ENCODE measurements at places on chromosomes 4 and X.

DNA sequence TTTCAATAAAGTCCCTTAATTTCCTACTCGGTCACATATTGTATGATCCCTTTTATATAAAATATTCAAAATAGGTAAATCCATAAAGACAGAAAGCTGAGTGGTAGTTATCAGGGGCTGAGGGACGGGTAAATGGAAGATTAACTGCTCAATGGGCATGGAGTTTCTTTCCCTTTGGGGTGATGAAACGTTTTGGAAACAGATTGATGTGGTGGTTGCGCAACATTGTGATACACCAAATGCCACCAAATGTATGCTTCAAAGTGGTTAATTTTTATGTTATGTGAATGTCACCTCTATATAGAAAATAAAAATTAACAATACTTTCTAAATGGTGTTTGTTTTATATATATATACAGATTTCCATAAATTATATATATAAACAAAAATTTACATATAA lies 15.0 kb upstream of the MAOB start:
- DNase-seq, result no peak

GRCh38 chrX:56618323-56618722 lies 54.9 kb downstream of the UBQLN2 start:
- DNase-seq, result no peak

- DNase-seq, result no peak
These were observed 1222.2 kb downstream of the STIM2 start for GRCh38 chr4:28082686-28083390.

GRCh38 chrX:71106427-71106826 lies at the start of gene CXorf65:
Gene CXorf65 (minus strand): TSS chrX:71106740. CDS start chrX:71106556, 184 bp downstream.
- no peak for DNase-seq

GRCh38 chrX:71910643-71910985 lies at the start of gene NHSL2:
Gene NHSL2 (plus strand): TSS chrX:71910845.
- peak; percentile 41 for DNase-seq

DNA sequence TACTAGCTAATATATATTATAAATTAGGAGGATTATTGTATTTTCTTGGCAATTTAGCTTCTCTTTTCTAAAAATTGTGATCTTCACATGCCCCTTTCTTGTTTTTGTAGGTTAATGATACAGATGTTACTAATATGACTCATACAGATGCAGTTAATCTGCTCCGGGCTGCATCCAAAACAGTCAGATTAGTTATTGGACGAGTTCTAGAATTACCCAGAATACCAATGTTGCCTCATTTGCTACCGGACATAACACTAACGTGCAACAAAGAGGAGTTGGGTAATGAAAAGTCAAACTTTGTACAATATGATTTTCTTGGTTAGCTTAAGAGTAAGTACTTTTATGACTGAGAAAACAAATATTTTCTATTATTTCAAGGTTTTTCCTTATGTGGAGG lies 74.1 kb downstream of the SLC10A6 start:
- no peak for DNase-seq

DNA sequence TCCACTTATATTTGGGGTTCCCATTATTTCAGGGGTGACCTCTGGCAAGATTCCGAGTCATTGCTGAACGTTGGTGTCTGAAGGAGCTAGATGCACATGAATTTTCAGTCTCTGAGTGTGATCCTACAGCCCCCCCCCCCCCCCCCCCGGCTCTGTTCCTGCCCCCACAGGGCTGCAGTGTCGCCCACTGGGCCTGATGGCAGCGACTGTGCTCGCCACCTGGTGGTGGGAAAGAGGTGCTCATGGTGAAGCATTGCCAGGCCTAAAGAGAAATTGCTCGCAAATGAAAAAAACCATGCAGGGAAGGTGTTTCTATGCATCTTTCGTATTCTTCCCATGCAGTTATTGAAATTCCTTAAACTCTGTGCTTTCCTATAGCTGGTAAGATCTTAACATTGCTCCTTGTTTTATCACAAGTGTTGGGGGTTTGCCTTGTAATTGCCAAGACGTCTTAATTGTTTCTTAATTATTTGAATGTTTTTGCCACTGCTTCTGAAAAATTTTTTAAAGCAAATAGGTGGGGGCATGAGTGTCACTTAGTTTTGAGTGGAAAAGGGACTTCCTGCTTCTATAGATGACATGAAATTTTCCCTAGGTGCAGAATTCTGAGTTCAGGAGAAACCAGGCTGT lies 63.2 kb downstream of the CLDN22 start:
- DNase-seq, result peak; percentile 61

GRCh38 chr4:80459918-80460473 lies 124.5 kb downstream of the CFAP299 start:
- DNase-seq, result no peak

- no peak for DNase-seq
These were observed 387.5 kb upstream of the PPP1R2C start for GRCh38 chrX:43165343-43165920.

DNA sequence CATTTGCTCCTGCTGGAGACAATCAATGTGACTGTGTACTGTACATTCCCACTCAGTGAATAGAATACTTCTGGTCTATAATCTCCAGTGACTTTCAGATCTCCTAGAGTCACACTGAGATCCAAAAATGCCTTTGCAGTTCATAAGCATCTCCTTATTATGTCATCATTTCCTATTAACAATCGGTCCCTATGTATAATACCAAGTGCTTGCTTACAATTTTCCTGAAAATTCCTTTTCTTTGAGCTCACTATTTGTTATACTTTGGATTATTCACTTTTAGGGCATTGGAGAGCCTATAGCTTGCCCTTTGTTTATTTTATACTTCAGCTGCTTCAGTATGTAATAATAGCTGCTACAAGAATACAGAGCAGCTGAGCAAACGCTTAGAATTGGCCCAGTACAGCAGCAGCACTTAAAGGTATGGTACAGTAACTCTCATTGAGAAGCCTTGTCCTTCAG lies 313.0 kb downstream of the DCTD start:
- DNase-seq, result no peak

- DNase-seq, result no peak
These were observed 364.3 kb downstream of the FBXO8 start for GRCh38 chr4:173919196-173919595.

DNA sequence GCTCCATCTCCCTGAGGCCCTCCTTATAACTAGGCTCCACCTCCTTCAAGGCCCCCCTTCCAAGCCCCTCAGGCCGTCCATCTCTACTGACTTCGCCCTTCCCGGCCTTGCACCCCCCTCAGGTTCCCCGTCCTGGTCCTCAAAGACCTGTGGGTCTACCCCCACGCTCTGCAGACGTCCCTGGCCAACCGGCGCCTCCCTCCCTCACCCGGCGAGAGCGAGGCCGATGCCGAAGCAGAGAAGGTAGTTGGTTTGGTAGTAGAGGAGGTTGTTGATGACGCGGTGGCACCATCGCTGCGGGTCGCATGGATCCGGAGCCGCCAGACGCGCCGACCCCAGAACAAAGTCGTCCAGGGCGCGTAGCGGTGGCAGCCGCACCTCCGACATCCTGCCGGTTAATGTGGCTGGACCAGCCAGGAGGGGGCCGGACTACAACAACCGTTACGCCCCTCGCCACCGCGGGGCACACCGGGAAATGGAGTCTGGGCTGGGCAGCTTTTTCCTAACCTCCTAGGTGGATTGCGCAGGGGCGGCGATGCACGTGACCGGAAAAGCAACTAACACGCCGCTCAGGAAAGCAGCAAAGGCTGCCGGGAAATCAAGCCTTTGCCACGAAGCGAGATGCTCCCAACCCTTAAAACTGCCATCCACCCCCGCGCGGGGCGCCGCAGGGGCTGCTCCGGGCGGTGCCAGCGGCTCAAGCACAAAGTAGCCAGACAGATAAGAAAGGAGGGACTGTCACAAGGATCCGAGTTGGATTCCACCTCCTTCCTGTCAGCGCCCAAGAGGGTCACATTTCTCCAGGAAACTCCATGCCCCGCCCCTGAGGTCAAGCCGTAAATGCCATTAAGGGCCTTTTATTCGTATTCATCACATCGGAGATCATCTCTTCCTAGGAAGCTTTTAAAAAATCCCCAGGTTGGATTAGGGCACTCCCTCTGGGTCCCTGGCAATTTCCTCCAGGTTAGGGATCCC lies at the start of gene PRAF2:
Gene PRAF2, minus strand, starts transcription at position 402 of the 975 bp plus-strand sequence. Its CDS starts 15 bp downstream, at position 387.
- DNase-seq, result peak; percentile 90

DNA sequence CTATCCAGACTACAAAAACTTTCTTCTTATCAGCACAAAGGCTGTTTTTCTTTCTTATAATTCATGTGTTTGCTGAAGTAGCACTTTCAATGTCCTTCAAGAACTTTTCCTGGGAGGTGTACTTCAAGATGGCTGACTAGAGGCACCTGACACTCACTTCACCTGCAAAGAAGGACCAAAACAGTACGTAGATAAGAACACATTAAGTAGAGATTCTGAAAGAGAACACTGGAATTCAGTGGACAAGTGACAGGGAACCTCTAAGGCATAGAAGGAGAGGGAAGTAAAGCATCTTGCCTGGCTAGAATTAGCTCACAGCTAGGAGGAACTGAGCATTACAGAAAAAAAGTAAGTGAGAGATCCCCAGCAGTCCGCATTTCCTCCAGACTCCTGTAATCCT lies 21.7 kb upstream of the BMP15 start:
- no peak for DNase-seq

DNA sequence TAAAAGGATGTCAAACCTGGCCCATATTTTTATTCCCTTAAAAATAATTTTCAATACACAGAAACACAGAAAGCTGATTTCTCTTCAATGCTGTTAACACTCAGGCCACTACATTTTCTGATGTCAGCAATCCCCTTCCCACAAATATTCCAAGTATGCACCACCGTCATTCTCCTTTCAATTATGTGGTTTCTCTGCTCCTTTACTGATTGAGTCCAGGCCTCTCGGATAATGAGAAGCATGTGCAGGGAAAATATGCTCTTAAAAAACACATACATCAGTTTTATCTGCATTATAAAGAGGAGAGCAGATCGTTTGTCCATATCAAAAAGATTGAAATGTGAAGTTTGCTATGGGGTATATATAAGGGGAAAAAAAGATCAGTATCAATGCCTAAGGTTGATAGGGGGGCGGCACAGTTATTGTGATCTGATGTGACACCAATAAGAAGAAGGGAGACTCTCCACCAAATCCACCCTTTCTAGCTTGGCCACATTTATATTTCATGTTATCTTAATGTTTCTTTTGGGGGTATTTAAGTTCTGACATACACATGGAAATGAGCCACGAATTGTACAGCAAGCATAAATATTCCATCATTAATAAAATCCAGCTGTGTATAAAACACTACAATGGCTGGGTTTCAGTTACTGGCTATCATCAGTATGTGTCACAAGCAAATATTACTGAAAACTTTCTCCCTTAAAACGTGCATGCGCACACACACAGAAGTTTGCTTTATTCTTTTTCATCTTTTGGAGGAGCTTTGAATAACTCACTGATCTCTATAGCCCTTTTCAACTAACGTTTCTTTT lies 6.4 kb downstream of the AMOT start:
- no peak for DNase-seq

DNA sequence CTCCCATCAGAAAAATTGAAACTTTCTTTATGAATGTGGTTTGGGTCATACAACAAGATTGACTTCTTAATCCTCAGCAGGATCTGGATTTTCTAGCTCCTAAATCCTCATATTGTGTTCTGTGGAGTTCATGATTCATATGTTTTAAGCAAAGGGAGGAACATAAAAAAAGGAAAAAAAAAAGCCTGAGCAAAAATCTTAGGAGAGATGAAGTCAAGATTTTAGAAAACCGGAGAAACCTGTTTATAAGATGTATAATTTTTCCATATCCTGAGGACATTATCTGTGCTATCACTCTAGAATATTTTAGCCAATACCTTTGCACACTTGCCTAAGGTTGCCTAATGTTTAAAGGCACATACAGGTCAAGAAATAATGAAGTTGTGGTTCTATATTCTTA lies 7.0 kb upstream of the EREG start:
- DNase-seq, result no peak

- DNase-seq, result no peak
These were observed 11.1 kb upstream of the RS1 start for GRCh38 chrX:18682979-18683387.

DNA sequence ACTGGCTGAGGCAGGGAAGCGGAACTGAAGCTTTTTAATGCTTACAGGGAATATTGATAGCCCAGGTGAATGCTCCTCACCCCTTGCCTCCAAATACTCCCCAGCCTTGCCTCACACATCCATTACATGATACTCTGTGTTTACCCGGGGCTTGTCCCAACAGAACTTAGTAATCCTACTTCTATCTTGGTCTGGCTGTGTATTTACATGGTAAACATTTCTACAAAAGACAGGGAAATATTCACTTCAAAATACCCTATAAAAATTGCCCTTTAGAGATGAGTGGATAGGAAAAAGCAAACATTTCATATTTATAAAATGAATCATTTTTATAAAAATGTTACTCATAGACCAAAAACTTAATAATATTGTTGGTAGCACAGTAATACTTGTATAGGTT lies 120.1 kb downstream of the NHS start:
- no peak for DNase-seq

All from GM13976 (cell line).